ENCODE measurements at places on chromosomes 5 and 9.

GRCh38 chr9:112086627-112087026 is 88.5 kb downstream of the SUSD1 start:
- peak; percentile 54 for DNase-seq

DNA sequence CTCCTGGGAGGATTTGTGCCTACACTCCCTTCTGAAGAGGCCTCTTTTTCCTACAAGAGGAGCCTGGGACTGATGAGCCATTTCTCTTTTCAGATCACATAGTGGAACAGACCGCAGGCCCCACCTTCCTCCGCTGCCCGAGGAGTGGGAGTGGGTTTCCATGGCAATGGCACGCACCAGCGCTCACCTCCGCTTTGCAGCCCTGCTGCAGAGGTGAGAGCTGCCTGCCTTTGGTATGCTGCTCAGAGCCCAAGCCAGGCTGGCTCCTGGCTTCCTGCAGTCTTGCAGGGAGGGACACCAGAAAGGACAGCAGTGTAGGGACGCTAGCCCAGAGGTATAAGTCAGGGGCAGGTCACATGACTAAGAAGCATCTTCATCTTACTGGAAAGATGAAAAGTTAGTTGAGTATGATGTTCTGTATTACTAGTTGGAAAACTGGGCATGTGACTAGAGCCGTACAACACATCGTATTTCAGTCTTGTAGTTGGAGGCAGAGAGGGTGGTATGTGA is 12.4 kb downstream of the PTTG1 start:
- DNase-seq: no peak

DNA sequence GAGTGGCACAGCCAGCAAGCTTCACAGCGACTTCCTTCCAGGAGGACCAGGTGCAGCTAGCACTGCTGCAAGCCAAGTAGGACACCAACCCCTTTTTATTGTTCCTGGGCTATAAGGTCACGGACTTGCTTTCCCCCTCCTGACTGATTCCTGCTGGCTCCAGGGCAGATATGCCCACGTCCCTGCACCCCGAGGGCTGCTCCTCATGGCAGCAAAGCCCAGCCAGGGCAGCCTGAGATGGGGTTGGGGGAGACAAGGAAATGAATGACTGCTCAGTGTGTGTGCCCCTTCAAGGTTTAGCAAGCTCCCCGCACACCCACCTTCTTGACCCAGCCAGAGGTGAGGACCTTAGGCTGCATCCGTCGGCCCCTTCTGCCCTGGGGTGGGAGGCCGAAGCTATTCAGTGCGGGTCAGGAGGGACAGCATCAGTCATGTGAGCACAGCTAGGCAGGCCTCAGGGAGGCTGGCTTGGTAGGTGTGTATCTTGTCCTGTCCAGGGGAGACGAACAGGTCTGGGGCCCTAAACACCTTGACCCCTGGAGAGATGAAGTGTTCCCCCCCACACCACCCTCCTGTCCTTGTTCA is 136.2 kb upstream of the PHYKPL start:
- DNase-seq: no peak

DNA sequence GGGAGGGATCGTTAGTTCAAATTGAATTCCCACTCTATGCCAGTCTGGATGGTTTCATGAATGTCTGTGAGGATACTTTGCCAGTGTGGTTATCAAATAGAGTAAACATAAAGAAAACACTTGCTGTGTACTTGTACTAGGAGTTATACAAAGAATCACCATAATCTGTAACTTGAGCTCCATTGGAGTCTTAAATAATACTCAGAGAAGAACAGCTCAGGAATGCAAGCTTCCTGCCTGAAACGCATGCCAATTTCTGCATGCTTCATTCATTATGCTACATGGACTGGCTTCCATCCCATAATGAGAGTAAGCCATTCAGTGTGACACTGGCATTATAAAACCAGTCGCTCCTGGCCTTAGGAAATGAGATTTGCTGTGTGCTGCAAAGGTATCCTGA is 351.4 kb downstream of the SEMA5A start:
- DNase-seq: no peak

DNA sequence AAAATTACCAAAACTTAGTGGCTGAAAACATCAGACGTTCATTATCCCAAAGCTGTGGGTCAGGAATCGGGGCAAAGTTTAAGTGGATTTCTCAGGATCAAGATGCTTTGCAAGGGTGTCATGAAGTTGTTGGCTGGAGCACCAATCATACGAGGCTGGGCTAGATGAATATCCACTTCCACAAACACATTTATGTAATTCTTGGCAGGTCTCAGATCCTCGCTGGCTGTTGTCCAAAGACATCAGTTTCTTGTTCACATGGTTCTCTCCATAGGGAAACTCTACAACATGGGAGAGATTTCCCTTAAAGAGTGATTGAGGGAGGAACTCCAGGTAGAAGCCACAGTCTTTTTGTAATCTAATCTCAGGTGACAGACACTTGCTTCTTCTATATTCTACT is 20.2 kb upstream of the CCDC192 start:
- DNase-seq: no peak

DNA sequence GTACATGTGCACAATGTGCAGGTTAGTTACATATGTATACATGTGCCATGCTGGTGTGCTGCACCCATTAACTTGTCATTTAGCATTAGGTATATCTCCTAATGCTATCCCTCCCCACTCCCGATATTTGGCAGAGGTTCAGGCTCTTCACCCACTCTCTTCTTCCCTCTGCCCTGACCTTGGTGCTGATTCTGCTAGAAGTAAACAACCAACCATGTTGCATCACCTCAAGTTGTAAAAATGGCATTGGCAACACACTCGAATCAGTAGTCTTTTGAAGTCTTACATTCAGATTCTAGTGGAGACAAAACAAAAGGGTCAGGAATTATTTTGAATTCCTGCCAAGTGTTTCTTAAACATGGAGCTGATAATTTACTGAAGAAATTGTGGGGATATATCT is 40.0 kb downstream of the PRR16 start:
- no peak for DNase-seq

GRCh38 chr5:79850316-79850822 is 140.7 kb downstream of the MTX3 start:
- DNase-seq: no peak

DNA sequence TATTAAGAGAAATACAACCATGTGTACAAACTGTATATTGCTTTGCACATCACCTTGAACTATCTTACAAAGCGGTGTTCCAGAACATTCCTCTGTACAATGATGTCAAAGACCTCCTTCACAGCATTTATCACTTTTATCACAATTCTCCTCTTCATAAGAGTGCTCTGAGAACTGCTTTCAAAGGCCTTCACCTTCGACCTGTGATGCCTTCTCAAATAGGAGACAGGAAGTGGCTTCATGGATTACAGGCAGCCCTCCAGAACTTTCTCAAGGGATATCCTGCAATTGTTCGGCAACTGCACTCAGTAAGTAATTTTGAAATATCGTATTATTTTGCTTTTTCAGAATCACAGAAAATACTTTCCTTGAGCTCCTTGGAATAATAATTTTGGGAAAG is 68.0 kb upstream of the IL7R start:
- no peak for DNase-seq

DNA sequence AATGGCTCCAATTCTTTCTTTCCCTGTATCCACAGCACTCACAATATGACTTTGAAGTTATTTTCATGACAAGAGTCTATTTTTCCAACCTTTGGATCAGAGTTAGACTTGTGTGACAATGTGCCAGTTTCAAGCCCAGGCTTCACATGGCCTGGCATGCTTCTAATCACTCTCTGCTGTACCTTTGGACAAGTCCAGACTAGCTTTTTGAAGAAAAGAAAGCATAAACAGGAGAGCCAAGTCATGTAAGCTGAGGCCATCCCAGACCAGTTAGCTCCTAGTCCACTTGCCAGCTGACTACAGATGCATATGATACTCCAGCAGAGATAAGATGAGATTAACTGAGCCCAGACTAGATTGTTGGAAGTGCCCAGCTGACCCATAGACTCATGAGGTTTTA is 513.6 kb upstream of the C9orf72 start:
- no peak for DNase-seq

GRCh38 chr9:69190086-69190862 is 16.2 kb downstream of the TJP2 start:
- DNase-seq: no peak

- peak; percentile 28 for DNase-seq
These were observed at the start of gene FGD3 for GRCh38 chr9:92947268-92948037. FGD3 (plus strand) TSS chr9:92947523; CDS start chr9:92976257, 28,734 bp downstream.

GRCh38 chr5:57298985-57299491 is 125.2 kb downstream of the GPBP1 start:
- DNase-seq: peak; percentile 67

GRCh38 chr5:134116286-134116685 is 1.8 kb downstream of the TCF7 start:
- no peak for DNase-seq

Measured in Kasumi-1 (cell line).